WTC11 (cell line): ENCODE measurements at places on chromosomes 4 and X. TPM values are rescaled to one million over a fixed set of nuclear protein-coding genes. Genes with fewer than 3 reads are reported as not detected.
A peak's percentile ranks its signal among the peaks of the same experiment; 100 is the strongest.

GRCh38 chrX:19990151-19990555, 708 bp downstream of the BCLAF3 start:
- no peaks in the 10 kb centered on the region for H3K27me3 ChIP-seq
- peak overlapping the region; percentile 94 for H3K4me3 ChIP-seq
- DNase-seq = no peak

DNA sequence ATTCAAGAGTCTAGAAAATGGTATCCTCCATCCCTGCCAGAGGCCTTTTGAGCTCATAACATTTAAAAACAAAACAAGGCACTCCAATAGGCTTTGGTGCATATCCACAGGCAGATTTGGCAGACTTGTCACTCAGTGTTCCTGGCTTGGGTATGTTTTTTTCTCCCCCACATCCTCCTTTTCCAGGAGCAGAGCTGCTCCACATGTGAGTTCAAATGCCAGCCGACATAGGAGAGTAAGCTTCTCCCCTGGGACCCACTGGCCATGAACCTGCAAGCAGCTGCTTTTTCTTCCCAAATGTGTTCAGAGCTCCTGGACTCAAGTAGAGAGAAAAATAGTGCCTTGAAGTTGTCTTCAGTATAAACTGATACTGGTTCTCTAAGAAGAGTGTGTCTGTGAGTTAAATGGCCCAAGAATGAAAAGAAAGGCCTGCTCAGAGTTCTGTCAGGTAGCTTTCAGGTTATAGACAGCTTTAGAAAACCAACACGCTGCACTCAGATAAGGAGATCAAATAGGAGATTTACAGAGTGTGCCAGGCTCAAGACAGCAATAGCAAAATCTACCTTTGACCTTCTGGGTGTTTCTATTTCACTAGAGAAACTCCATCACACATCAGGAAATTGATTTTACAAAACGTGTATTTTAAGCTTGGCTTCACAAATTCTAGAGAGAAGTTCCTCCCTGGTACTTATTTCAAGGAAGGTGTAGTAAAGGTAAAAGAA, 162.5 kb upstream of the GALNT7 start:
- no peaks in the 10 kb centered on the region for H3K36me3 ChIP-seq
- no peak overlapping the region for H3K27ac ChIP-seq
- DNase-seq = no peak
- H3K4me3 ChIP-seq = no peak overlapping the region
- no peaks in the 10 kb centered on the region for H3K27me3 ChIP-seq

Gene MID2
- 3.1 to 6.4 TPM (median 3.3 TPM) in 3 replicates for total RNA-seq

- H3K27ac ChIP-seq = no peak overlapping the region
- H3K4me1 ChIP-seq = peaks cover 14% of the 10 kb centered on the region
- peaks cover 24% of the 10 kb centered on the region for H3K27me3 ChIP-seq
- H3K36me3 ChIP-seq = peaks cover 6% of the 10 kb centered on the region
- peak overlapping the region; percentile 61; the same call in 1 of the 2 replicates for H3K4me3 ChIP-seq
- DNase-seq = no peak
Measured at GRCh38 chr4:140826701-140827027, 70.5 kb upstream of the TBC1D9 start.

DNA sequence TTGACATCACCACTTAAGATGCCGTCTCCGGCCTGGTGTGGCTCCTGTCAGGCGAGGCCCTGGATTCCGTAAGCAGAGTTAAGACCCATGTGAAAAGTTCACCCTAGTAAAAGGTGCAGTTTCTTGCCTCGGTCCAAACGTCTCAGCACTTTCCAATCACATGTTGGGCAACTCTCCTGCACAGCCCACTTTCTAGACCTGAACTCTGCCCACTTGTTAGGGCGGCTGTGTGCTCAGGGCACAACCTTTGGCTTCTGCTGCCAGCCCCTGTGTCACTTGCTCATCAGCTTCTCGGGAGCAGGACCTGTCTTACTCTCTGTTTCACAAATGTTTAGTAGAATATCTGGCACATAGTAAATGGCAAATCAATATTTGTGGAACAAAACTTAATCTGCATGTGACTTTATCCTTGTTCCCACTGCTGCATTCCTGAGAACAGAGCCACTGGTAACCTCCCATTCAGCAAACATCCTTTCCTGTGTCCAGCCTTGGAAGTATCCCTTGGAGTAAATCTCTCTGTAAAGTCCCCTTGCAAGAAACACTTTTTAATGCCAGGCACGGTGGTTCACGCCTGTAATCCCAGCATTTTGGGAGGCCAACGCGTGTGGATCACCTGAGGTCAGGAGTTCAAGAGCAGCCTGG, 38.7 kb upstream of the SH3RF1 start:
- 0 out of 2 replicates have a peak, but pooled peaks cover 3% of the 10 kb centered on the region for H3K36me3 ChIP-seq
- DNase-seq = no peak
- H3K4me3 ChIP-seq = no peak overlapping the region
- peaks cover 4% of the 10 kb centered on the region for H3K4me1 ChIP-seq
- H3K27me3 ChIP-seq = no peaks in the 10 kb centered on the region

GRCh38 chr4:183589461-183590099, 69.4 kb downstream of the RWDD4 start:
- H3K4me3 ChIP-seq = no peak overlapping the region
- no peaks in the 10 kb centered on the region for H3K27me3 ChIP-seq
- no peak overlapping the region for H3K27ac ChIP-seq
- no peaks in the 10 kb centered on the region for H3K4me1 ChIP-seq
- no peak for DNase-seq

DNA sequence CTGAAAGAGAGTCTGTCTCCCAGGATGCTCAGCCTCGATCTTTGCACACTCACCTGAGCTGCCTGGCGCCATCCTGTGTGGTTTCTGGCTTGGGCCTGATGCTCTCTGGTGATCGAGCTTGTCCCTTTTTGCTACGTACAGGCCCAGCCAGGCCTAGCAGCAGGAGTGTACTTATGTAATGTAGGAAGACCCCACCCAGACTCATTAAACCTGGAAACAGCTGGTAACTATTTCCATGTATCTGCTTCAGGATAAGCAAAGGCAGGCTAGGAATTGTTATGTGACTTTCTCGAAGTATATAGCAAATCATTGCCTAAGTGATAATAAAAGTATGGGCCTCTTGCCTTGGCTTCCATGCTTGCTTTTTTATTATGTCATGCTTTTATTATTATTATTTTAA, 18.6 kb upstream of the ARSJ start:
- H3K4me3 ChIP-seq = no peak overlapping the region
- H3K4me1 ChIP-seq = peaks cover 24% of the 10 kb centered on the region
- H3K36me3 ChIP-seq = no peaks in the 10 kb centered on the region
- peak overlapping the region; percentile 21; the same call in 1 of the 2 replicates for H3K27ac ChIP-seq

Gene CDX4
- 2.4 to 5.2 TPM (median 4.6 TPM) in 3 replicates for total RNA-seq

Gene RIPPLY1
- total RNA-seq = not detected in 3 replicates

Gene UGT2B11
- total RNA-seq = not detected in 3 replicates

- H3K4me3 ChIP-seq = no peak overlapping the region
- H3K36me3 ChIP-seq = no peaks in the 10 kb centered on the region
- H3K27me3 ChIP-seq = no peaks in the 10 kb centered on the region
- H3K27ac ChIP-seq = no peak overlapping the region
Measured at GRCh38 chr4:58225460-58225859, 1115.3 kb upstream of the IGFBP7 start.
